ENCODE measurements at places on chromosomes 5 and 9.

DNA sequence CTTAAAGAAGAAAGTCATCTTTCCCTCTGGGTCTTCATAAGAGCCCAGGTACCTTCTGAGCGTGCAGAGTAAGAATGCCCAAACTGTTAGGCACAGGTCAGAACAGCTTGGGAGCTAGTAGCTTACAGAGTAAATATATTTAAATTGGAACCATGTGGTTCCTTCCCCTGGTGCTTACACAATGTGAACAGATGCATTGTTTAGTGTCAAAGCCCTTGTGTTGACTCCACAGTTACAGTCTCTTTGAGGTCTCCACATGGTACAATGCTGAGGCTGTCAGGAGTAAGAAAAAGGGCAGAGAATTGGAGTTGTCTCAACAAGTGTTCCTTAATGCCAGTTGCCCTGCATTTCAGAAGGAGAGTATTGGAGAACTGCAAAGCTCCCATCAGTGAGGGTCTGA lies 188.5 kb downstream of the PAPPA start:
- DNase-seq = peak; percentile 42

- DNase-seq = no peak
Observed at GRCh38 chr9:89815061-89815902, 210.5 kb downstream of the GADD45G start.

- no peak for DNase-seq
Observed at GRCh38 chr9:130117816-130118632, 54.2 kb upstream of the NCS1 start.

GRCh38 chr5:148179234-148179824 lies 11.0 kb downstream of the SPINK14 start:
- DNase-seq = peak; percentile 41

DNA sequence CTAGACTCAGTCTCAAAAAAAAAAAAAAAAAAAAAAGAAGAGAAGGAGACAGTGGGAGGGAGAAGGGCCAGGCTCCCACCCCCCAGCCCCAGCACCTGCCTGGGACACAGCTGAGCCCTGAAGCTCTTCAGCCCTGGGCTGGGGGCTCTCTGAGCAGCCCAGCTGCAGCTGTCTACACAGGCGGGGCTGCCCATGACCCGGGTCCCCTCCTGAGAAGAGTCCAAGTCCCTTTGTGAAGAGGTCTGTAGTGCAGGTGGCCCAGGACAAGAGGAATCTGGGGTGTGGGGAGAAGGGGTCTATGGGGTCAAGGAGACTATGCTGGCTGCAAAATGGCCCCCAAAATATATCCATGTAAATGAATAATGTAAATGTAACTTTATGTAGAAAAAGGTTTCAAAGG lies 6.7 kb upstream of the LCN2 start:
- no peak for DNase-seq

GRCh38 chr5:144203750-144204596 lies 33.3 kb downstream of the KCTD16 start:
- DNase-seq = peak; percentile 76

GRCh38 chr9:113634596-113635515 lies 171.3 kb downstream of the RGS3 start:
- DNase-seq = no peak

DNA sequence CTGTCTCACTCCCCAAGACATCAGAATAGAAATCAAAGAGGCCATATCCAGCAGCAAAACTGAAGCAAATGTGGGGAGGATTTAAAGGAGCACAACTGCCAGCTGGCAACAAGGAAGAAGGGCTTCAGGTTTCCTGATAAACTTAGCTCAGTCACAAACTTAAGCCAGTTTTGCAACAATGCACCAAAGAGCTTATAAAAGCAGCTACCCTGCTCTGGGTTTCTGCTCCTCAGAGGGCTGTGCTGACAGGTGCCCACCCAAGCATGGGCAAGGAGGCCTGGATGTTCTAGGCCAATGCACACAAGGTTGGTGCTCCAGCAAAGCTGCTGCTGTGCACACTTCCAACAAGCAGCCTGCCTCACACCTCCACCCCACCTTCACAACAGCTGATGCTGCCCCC lies 132.9 kb downstream of the SIL1 start:
- DNase-seq = no peak

- no peak for DNase-seq
Observed at GRCh38 chr5:150653762-150654556, 7.1 kb upstream of the MYOZ3 start.
